ENCODE measurements at places on chromosomes 11 and 22.
A peak's percentile ranks its signal among the peaks of the same experiment; 100 is the strongest.

DNA sequence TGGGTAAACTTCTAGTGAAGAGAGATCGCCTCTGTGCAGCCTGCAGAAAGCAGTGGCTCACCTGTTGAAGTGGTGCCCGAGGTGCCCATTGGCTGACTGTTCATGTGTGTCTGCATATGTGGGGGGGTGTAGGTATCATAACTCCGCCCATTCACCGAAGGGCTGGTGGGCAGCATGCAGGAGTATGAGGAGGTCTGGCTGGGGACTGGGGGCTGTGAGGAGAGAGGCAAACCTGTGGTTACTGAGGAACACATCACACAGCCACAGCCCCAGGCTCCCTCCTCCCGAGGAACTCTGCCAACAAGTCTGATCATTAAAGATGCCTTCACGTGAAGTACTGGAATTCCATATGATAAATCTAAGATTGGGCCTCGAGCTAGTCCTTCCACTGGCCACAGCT, 20.5 kb downstream of the PAX6 start:
- H3K4me3 ChIP-seq: no peak overlapping the region
- no peaks in the 10 kb centered on the region for H3K27me3 ChIP-seq
- DNase-seq: no peak
- peaks cover 2% of the 10 kb centered on the region for H3K36me3 ChIP-seq

GRCh38 chr11:85976525-85976924, 92.4 kb downstream of the PICALM start:
- no peak overlapping the region for H3K27ac ChIP-seq
- peaks cover 23% of the 10 kb centered on the region for H3K4me1 ChIP-seq

DNA sequence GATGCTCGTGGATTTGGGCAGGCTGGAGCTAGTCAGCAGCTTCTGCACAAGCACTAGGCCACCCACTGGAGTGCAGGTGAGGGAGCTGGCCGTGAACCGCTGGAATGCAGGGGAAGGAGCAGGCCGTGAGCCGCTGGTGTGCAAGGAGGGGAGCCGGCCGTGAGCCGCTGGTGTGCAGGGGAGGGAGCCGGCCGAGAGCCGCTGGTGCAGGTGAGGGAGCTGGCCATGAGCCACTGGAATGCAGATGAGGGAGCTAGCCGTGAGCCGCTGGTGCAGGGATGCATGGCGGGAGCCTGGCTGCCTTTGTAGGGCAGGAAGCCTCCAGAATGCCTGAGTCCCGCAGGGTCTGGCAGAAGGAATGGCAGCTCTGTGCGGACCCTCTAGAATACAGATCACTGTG, 4220.0 kb upstream of the OR11H1 start:
- no peaks in the 10 kb centered on the region for H3K36me3 ChIP-seq
- H3K4me3 ChIP-seq: no peak overlapping the region
- no peaks in the 10 kb centered on the region for H3K4me1 ChIP-seq

- no peaks in the 10 kb centered on the region for H3K27me3 ChIP-seq
- DNase-seq: no peak
- peaks cover 4% of the 10 kb centered on the region for H3K4me1 ChIP-seq
Observed at GRCh38 chr22:23531966-23532705, 48.0 kb downstream of the IGLL1 start.

GRCh38 chr22:21639359-21639758, 2.7 kb upstream of the SDF2L1 start:
- no peak overlapping the region for H3K27ac ChIP-seq
- no peaks in the 10 kb centered on the region for H3K36me3 ChIP-seq
- H3K27me3 ChIP-seq: no peaks in the 10 kb centered on the region

DNA sequence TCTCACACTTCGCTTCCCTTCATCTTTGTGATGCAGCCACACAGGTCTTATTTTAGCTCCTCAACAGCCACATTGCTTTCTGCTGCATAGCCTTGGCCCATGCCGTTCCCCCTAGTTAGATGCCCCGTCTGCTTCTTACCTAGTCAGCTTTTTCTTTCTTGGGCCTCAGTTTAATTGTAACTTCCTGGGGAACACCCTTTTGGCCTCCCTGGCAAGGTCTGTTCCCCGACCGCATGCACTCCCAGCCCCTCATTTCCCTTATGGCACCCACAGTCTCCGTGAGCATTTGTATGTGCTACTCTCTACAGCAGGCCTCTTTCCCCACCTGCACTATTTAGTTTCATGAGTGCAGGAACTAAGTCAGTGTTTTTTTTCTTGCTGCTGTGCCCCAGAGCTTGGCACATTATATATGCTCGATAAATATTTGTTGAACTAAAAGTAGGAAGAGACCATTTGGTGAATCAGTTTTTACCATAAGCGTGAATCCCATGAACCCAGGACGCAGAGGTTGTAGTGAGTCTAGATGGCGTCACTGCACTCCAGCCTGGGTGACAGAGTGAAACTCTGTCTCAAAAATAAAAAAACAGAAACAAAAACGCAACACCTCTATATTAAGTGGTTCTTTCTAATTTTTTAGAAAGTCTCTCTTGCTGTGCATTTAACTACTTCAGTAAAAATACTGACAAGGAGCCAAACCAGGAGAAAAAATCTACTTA, 38.5 kb downstream of the TNRC6B start:
- no peak overlapping the region for H3K27ac ChIP-seq
- peaks cover 90% of the 10 kb centered on the region for H3K4me1 ChIP-seq
- H3K4me3 ChIP-seq: no peak overlapping the region

GRCh38 chr11:47617417-47617809, 23.2 kb upstream of the C1QTNF4 start:
- H3K27me3 ChIP-seq: no peaks in the 10 kb centered on the region
- no peaks in the 10 kb centered on the region for H3K4me1 ChIP-seq
- peaks cover 25% of the 10 kb centered on the region for H3K36me3 ChIP-seq
- no peak overlapping the region for H3K4me3 ChIP-seq

DNA sequence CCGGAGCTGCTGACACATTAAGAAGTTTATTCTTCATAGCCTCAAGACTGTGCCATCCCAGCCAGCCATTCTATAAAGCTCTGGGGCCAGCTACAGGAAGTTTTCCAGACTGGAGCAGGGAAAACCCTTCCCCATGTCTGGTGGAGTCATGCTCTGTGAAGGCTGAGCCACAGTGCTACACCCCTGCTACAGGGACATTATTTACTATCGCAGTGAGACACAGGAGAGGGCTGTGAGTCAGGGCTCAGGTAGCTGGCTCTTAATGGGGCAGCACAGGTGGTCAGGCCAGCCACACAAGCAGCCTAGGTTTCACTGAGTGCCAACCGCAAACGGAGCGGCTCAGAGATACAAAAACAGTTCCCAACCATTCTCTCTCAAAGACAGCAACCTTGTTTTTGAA, 12.1 kb downstream of the HPS4 start:
- peaks cover 56% of the 10 kb centered on the region for H3K36me3 ChIP-seq
- no peaks in the 10 kb centered on the region for H3K4me1 ChIP-seq
- no peak overlapping the region for H3K27ac ChIP-seq
- DNase-seq: no peak

DNA sequence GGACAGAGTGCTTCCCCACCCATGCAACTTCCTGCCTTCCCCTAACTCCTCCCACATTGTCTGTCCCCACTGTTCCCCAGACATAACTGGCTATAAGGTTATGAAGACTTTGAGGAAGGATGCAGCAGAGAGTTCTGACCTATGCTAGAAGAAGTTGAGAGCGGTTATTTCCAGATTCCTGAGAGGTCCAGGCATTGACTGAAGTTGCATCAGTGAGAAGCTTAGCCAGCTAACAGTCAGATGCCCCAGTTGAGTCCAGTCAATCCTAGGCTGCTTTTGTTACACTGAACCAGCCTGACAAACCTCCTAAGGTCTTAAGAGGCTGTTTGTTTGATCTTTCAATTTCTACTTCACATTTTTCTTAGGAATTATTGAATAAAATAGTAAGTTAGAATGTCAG, 937.9 kb upstream of the CCDC90B start:
- H3K36me3 ChIP-seq: no peaks in the 10 kb centered on the region
- H3K4me3 ChIP-seq: no peak overlapping the region
- H3K4me1 ChIP-seq: peaks cover 14% of the 10 kb centered on the region
- H3K27me3 ChIP-seq: no peaks in the 10 kb centered on the region
- no peak overlapping the region for H3K27ac ChIP-seq

GRCh38 chr11:66559142-66559865, 9.1 kb downstream of the CTSF start:
- no peaks in the 10 kb centered on the region for H3K27me3 ChIP-seq
- peaks cover 10% of the 10 kb centered on the region for H3K4me1 ChIP-seq
- no peaks in the 10 kb centered on the region for H3K36me3 ChIP-seq
- H3K27ac ChIP-seq: no peak overlapping the region
- H3K4me3 ChIP-seq: peak overlapping the region; percentile 56

- peaks cover 8% of the 10 kb centered on the region for H3K4me1 ChIP-seq
- peaks cover 13% of the 10 kb centered on the region for H3K36me3 ChIP-seq
- H3K27me3 ChIP-seq: no peaks in the 10 kb centered on the region
- H3K27ac ChIP-seq: peak overlapping the region; percentile 87
Observed at GRCh38 chr11:118996926-118997626, 862 bp upstream of the CENATAC start.

GRCh38 chr11:41921746-41922390, 462.4 kb upstream of the LRRC4C start:
- H3K4me3 ChIP-seq: no peak overlapping the region
- H3K36me3 ChIP-seq: no peaks in the 10 kb centered on the region
- H3K27ac ChIP-seq: no peak overlapping the region
- no peaks in the 10 kb centered on the region for H3K27me3 ChIP-seq
- no peaks in the 10 kb centered on the region for H3K4me1 ChIP-seq
- DNase-seq: no peak

- no peak overlapping the region for H3K4me3 ChIP-seq
- no peaks in the 10 kb centered on the region for H3K36me3 ChIP-seq
- no peak for DNase-seq
- no peak overlapping the region for H3K27ac ChIP-seq
- H3K4me1 ChIP-seq: no peaks in the 10 kb centered on the region
Observed at GRCh38 chr11:96448225-96448624, 58.4 kb downstream of the JRKL start.

DNA sequence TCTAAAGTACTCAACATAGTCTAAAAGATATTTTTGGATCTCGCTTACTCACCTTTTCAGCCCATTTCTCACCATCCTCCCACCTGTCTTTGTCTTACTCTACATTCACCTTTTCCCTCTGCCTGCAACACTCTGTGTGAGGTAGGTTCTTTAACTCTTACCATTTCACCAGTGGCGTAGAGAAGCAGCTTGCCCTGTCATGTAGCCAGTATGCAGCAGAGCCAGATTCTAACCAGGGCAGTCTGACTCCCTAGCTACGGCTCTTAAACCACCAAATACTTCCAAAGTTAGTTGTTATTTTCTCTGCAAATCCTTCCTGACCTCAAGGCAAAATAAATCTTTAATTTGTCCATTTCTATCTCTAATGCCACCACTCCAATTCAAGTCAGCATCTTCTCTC, 7.5 kb downstream of the ALG8 start:
- no peak overlapping the region for H3K4me3 ChIP-seq
- DNase-seq: no peak
- H3K27ac ChIP-seq: no peak overlapping the region
- H3K27me3 ChIP-seq: no peaks in the 10 kb centered on the region
- H3K4me1 ChIP-seq: no peaks in the 10 kb centered on the region

GRCh38 chr11:36407356-36407755, 102.7 kb downstream of the TRAF6 start:
- H3K27ac ChIP-seq: no peak overlapping the region
- no peaks in the 10 kb centered on the region for H3K4me1 ChIP-seq
- no peaks in the 10 kb centered on the region for H3K36me3 ChIP-seq
- no peak for DNase-seq
- no peaks in the 10 kb centered on the region for H3K27me3 ChIP-seq
- no peak overlapping the region for H3K4me3 ChIP-seq

DNA sequence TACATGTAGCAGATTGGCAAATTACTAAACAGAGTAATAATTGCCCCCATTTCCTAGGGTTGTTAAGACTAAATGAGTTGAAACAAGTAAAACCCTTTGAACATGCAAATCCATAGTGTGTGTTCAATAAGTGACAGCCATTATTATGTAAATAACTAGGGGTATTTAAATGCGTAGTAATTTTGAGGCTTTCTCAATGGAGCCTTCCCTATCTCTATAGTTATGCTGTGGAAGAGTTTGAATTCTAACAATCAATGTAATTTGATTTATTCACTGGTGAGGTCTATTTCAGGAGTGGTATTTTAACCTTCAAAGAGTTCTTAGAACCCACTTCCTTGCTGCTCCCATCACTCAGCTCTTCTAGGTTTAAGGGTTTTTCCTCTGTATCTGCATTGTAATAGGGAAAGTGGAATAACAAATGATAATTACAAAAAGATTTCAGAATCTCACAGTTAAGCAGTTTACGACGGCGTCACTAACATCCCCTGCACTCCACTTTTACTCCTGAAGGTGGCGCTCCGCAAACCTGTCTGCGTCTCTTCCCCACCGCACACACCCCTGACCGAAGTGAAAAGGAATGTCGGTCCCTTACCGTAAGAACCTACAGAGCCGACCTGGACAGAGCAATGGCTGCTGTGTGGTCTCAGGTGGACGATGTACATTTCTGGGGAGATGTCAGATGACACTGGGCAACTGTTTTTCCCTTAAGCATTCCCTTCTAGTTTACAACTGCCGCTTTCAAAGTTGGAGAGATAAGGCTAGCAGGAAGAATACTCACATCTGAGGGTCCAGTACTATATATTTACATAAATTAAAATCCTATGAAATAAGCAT, 80.8 kb downstream of the ZC3H12C start:
- no peaks in the 10 kb centered on the region for H3K27me3 ChIP-seq
- H3K27ac ChIP-seq: no peak overlapping the region
- H3K4me3 ChIP-seq: peak overlapping the region; percentile 59
- DNase-seq: no peak
- no peaks in the 10 kb centered on the region for H3K36me3 ChIP-seq

- no peaks in the 10 kb centered on the region for H3K36me3 ChIP-seq
- H3K4me3 ChIP-seq: no peak overlapping the region
- H3K4me1 ChIP-seq: no peaks in the 10 kb centered on the region
- no peak overlapping the region for H3K27ac ChIP-seq
- DNase-seq: no peak
Observed at GRCh38 chr11:122617926-122618325, 37.6 kb upstream of the UBASH3B start.

DNA sequence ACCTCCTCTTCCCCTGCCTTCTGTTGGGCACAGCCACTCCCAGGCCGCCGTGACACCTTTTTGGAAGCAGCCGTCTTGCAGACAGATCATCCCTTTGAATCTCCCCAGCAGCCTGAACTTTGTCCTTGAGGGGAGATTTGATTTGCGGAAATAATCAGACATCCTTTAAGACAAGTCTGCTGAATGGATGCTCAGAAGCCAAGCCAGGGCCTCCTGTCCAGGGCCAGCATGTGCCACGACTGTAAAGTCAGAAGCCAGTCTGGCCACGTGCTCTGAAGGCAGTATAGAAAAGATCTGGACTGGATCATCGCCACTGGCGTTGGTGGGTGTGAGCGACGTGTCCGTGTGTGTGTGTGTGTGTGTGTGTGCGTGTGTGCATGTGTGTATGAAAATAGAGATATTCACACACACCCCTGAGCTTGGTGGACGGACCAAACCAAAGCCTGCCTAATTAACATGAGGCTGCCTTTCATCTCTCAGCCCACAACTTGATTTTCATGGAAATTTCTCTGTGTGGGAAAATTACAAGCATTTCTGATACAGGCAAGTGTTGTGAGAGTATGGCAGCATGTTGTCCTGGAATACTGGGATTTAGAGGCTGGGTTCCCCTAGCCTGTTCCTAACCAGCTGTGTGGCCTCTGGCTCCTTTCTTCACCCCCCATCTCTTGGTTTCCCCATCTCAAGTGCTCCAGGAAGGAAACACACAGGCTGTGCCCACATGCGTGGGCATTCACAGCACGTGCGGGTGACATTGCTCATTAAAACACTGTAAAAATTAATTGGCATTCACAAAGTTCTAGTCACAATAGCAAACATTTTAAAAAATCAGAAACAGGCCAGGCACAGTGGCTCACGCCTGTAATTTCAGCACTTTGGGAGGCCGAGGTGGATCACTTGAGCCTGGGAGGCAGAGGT, 61.8 kb upstream of the WNT7B start:
- H3K4me1 ChIP-seq: peaks cover 15% of the 10 kb centered on the region
- H3K4me3 ChIP-seq: no peak overlapping the region
- DNase-seq: no peak

- H3K4me1 ChIP-seq: peaks cover 3% of the 10 kb centered on the region
- no peaks in the 10 kb centered on the region for H3K36me3 ChIP-seq
- no peaks in the 10 kb centered on the region for H3K27me3 ChIP-seq
- no peak overlapping the region for H3K4me3 ChIP-seq
- H3K27ac ChIP-seq: no peak overlapping the region
Observed at GRCh38 chr11:116577956-116578355, 194.8 kb downstream of the BUD13 start.
